Activated CD8-positive, alpha-beta memory T cell treated with anti-CD3 and anti-CD28 coated beads for 24 hours (primary cell): ENCODE measurements at places on chromosomes 11 and 22.

DNA sequence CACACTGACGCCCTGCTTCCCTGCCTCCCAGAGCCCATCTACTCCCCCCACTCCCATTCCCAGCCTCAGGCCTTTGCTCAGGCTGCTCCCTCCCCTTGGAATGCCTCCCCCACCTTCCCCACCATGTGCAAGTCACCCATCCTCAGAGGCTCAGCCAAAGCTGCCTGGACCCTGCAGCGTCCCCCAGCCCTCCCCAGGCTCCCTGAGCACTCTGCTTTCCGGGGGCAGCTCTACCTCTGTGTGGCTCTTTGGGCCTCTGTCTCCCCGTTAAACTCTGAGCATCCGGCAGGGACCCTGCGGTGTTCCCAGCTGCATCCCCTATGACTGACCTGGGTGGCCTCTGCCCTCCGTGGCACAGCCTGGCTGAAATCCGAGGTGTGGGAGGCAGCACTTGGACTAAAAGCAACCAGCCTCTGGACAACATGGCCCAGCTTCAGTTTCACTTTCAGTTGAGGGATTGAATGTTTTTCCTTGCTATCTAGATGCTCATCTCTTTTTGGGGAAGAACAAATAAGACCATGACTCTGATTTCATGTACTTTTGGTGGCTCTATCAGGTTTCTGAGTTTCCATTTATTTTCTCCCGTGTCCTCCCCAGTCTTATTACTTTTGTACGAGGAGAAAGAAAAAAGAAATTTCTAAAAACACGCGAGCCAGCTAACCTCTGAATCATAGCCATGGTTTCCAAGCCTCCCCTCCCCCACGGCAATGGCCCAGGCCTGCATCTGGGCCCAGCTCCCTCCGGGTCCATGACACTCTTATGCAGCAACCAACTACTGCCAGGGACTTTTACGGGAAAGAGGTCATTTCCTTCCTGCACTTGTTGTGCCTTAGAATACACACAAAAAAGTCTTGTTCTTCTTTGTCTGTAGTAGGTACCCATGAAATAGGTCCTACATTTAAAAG is 3.8 kb downstream of the APOL3 start:
- peak; percentile 85 for DNase-seq

DNA sequence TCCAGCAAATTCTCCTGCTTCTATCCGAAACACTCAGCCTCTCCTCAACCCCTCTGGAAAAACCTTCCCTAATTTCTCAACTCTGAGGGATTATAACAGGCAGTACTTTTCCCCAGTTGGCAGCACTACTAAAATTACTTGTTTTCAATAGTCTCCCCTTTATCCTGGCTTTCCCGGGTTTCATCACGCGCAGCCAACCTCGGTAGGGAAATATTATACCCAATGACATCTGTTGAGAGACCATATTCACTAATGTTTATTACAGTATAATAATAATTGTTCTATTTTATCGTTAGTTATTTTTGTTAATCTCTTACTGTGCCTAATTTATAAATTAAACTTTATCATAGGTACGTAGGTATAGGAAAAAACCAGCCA is 330 bp upstream of the POLD3 start:
- DNase-seq, result no peak

DNA sequence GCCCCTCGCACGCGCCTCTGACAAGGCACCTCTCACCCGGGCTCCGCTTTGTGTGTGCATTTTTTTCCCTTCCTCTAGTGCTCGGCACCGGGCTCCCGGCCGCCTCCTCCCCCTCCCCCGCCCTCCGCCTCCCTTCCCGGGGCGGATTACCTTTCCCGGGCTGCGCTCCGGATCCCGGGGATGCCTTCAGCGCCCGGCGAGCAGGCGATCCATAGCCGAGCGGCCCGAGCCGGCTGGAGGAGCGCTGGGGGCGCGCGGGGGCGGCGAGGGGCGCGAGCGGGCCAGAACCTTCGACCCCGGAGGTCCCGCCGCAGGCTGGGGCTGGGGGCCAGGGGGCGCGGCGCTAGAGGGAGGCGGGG is 282 bp downstream of the MPPED2 start:
- no peak for DNase-seq

DNA sequence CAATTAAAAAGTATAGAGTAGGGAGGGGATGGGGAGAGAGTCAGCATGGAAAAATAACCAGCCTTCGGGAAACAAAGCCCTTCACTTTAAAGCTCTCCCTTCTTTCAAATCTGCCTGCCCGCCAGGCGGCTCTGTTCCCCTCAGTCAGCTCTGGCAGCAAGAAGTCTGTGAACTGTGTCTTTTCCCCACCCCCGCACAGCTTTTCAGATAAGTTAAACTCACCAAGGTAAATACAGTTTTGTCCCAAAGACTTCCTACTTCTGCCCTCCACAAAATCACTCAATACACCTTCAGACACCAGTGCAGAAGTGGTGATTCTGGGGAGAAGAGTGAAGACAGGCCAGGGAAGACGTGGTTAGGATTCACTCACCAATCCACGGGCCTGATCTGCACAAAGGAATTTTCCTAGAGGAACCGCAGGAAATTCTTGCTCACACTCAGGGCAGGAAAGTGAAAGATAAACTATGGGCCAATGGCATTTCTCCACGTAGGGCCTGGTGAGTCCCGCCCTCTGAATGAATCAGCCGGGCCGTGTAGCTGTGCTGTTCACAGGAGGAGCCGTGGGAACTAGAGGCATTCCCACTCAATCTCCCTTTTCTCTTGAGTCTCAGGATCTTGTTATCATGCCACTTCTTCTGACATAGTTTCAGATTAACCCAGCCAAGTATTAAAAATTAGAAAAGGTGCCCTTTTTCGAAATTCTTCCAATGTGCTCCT is at the start of gene TRIM5:
TRIM5 (minus strand) TSS at position 429 of the 717 bp plus-strand sequence. CDS start 4,897 bp downstream, outside the sequence.
- peak; percentile 88 for DNase-seq
